ENCODE measurements at places on chromosomes 16 and 17.

GRCh38 chr16:55331648-55332185, 7.7 kb downstream of the IRX6 start:
- DNase-seq, result no peak

GRCh38 chr17:61219460-61219859, 180.2 kb upstream of the TBX2 start:
- no peak for DNase-seq

DNA sequence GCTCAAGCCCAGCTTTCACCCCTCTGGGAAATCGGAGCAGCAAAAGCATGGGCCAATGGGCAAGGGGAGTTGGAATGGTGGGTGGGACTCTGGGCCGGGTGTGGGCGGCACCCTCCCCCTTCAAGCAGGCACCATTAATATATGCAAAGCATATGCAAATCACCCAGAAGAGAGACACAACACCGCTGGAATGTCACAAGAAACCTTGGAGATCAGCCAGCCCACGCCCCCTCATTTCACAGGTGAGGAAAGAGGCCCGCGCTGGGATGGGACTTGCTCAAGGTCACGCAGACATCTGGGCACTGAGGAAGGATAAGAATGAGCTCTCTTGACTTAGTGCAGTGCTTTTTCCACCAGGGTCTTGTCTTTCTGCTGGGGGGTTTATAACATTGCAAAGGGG, 4.8 kb downstream of the SRCIN1 start:
- no peak for DNase-seq

DNA sequence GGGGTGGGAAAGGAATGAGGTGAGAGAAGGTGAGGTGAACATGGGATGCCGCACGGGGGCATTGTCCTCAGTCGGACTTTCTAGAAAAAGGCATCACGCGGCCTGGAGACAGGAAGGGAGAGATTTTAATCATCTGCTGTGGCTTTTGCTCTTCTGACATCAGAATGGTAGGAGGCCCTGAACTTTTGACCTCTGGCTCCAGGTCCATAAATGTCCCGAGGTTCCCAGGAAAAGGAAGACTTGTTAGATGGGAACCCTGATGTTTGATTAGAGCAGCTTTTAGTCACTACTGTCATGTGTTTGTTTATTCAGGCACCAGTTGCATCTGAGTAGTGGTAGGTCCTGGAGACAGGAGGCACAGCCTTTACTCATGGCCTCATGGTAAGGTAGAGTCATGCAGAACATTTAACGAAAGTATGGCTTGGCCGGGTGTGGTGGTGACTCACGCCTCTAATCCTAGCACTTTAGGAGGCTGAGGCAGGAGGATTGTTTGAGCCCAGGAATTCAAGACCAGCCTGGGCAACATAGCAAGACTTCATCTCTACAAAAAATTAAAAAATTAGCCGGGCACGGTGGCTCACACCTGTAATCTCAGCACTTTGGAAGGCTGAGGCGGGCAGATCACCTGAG, 203.1 kb downstream of the MSI2 start:
- DNase-seq, result no peak

- DNase-seq, result no peak
These were observed 26.6 kb downstream of the MOSMO start for GRCh38 chr16:22034503-22034902.

DNA sequence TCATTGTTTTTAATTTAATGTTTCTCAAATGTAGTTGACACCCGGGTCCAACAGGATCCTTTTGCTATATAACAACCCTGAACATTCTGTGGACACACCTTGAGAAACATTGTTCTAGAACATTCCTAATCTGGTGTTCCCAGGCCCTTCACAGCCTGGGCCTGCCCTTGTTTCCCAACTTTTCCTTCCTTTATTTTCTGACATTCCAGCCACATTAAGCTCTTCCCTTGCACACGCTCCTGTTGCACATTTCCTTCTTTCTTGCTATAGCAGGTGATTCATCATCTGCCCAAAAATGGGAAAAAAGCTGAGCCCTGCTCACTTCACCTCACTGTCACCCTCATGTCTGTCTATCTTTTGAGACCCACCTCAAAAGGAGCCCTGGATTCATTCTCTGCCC, 67.9 kb upstream of the MARCHF10 start:
- no peak for DNase-seq

- DNase-seq, result no peak
These were observed 48.1 kb upstream of the GOSR1 start for GRCh38 chr17:30429155-30429554.

DNA sequence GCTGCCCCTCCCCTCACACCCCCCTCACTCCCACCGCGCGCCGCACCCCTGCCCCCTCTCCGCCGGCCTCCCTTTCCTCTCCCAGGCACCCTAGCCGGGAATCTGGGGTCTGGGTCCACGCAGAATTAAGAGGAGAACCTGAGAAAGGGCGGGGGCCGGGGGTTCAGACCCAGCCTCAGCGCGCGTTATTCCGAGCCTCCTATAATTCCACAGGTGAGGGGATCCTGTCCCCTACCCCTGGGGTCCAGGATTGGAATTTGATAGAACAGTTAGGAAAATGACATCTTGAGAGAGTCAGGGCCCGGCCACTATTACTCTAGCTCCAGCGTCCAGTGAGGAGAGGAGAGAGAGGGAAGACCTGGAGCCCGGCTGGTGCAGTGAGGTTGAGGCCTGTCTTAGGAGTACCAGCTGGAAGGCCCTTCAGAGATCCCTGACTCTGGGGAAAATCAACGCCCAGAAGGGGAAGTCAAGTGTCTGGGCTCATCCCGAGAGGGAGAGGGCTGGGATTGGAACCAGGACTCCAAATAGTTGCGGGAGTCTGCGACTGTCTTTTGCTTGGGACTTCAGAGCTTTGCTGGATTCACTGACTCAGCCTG, 17.3 kb downstream of the GRB7 start:
- no peak for DNase-seq

DNA sequence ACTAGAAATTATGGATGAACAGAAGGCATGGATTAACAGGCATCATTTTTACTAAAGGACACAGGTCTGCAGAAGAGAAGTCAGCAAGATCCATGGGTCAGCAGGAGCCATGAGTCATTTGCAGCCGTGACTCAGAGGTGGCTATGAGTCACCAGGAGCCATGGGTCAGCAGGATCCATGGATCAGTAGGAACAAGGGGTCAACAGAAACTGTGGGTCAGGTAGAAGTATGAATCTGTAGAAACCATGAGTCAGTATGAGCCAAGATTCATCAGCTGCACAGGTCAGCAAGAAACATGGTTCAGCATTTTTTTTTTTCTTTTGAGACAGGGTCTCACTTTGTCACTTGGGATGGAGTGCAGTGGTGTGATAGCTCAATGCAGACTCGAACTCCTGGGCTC, 58.2 kb upstream of the HS3ST4 start:
- no peak for DNase-seq

GRCh38 chr17:50550661-50551432, 3.9 kb downstream of the SPATA20 start:
- DNase-seq, result peak; percentile 80

DNA sequence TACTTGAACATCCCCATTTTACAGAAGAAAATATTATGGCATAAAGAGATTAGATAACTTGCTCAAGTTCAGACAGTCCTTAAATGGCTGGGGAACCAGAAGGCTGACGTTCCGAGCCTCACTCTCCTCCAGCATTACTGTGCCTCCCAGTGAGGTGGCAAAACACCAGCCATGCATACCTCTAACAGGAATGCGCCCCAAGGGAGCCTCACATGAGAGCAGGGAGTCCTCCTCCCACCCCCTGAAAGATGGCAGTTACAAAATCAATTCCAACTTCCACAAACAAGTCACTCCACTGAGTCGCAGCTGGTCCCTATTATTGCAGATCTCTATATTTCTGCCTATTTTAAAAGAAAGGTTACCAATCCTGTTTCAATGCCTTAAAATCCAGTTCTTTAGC, 55.5 kb downstream of the ANKFY1 start:
- DNase-seq, result no peak

GRCh38 chr16:70399381-70399780, 39.5 kb downstream of the ST3GAL2 start:
- DNase-seq, result no peak

DNA sequence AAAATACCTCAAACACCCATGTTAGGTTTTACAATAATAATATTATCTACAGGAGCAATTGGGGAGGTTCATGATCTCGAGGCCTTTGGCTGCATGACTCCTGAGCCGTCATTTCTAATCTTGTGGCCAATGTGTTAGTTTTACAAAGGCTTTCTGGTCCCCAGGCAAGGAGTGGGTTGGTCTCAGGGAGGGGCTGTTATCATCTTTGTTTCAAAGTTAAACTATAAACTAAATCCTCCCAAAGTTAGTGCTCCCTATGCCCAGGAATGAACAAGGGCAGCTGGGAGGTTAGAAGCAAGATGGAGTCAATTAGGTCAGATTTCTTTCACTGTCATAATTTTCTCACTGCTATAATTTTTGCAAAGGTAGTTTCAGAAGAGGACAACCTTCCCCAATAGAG, 9.1 kb upstream of the CCL5 start:
- DNase-seq, result no peak

DNA sequence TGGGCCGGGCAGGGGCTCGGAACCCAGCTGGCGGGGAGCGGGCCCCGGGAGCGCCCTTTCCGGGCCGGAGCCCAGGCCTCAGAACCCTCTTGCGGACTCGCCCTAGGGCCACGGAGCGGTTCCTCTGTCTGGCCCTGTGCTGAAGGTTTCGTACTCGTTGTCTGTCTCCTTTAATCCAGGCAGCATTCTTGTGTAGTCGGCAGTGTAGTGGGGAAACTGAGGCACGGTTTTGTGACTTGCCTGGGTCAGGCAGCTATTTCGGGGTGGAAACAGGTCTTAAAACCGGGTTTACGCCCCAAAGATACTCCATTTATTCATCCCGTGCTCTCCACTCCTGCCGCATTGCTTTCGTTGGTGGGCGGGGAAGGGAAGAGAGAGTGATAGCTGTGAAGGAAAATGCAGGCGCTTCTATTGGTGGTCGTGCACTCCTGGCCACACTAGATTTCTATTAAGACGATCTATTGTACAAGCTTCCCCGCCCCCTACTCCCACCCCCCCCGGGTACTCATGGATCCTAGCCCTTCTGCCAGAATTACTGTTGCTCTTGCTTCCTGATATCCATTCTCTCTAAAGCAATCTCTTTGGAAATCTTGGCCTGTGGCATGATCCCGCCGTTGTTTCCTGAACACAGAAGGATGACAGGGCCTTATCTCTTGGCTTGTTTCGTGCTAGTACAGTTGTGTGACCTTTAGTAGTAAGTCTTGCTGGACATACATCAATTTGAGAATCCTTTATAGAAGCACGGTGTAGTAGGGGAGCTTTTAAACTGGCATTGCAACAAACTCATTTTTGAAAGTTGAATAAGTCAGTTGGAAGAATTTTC, 751 bp downstream of the DCAF7 start:
- DNase-seq, result peak; percentile 39

GRCh38 chr16:85207357-85207921, 95.2 kb upstream of the CIBAR2 start:
- DNase-seq, result no peak

DNA sequence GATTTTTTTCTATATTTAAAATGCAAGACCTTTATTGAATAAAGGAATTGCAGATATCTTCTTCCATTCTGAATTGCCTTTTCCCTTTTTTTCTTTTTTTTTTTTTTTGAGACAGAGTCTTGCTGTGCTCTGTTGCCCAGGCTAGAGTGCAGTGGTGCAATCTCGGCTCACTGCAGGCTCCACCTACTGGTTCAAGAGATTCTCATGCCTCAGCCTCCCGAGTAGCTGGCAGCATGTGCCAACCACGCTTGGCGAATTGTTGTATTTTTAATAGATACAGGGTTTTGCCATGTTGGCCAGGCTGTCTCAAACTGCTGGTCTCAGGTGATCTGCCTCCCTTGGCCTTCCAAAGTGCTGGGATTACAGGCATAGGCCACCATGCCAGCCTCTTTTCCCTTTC, 151.5 kb downstream of the CEP112 start:
- no peak for DNase-seq

DNA sequence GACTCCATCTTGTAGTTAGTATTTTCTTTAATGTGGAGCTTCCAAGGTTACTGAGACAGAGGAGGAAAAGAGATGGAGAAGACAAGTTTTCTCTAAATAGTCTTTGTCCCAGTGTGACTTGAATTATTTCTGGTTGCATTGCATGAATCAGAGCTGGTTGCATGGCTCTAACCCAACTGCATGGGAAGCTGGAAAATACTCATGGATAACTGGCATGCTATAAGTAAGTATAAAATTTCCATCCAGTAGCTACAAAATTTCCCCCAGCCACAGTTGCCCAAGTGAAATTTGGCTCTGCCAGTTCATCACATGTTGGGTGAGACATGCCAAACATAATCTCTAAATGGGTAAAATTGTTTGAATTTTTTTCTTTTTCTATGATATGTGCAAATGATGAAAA, 1161.5 kb downstream of the CDH11 start:
- no peak for DNase-seq

- DNase-seq, result no peak
These were observed 85.9 kb downstream of the LITAF start for GRCh38 chr16:11500700-11501346.

DNA sequence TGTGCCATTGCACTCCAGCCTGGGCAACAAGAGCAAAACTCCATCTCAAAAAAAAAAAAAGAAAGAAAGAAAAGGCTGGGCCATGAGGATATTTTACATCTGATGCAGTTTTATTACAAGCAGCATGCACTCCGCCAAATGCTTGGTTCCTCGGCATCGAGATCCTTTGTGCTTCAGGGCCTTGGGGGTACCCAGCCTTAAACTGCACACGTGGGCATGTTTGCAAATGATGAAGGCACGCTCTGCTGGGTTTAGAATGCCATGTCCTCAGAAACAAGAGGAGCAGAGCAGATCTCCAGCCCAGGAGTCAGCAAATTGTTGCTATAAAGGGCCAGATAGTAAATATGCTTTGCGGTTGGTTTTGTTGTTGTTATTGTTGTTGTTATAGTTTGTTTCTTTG, 153.2 kb downstream of the KATNIP start:
- DNase-seq, result no peak

DNA sequence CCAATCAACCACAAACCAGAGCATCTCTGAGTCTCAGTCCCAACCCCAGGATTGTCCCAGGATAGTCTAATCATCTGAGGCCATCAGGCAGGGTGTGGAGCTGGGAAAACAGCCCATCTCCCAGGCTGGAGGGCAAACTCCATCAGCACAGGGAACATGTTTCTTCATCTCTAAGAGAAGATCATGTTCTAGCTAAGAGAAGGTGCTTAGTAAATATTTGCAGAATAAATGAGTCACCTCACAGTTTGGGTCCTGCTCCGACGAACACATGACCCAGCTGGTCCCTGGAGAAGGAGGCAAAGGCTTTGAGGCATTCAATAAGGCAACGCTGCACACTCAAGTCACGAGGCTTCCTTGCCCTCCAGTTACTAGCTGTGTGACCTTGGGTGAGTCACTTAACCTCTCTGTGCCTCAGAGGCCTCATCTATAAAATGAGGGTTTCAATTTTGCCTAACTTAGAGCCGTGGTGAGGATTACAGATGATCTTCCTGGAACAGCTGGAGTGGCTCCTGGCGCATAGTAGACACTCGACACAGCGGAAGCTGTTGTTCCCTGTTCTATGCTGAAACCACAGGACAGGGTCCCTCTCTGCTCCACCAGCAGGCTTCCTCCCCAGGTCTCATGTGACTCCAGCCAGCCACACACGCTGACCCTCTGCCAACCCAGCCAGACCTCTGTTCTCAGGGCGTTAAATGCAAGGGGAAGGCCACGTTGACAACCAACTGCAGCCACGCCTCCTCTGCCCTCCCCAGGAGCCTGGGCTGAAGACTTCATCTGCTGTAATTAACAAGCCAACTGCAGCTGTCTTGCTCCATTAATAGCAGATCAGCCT, 10.3 kb upstream of the RPL38 start:
- DNase-seq, result peak; percentile 95

GRCh38 chr16:12801511-12802042, 2.1 kb downstream of the CPPED1 start:
- DNase-seq, result no peak
